Fibroblast of skin of back (primary cell): ENCODE measurements at places on chromosomes 4 and X.

GRCh38 chr4:166896254-166896653 lies 338.0 kb downstream of the SPOCK3 start:
- no peak for DNase-seq

DNA sequence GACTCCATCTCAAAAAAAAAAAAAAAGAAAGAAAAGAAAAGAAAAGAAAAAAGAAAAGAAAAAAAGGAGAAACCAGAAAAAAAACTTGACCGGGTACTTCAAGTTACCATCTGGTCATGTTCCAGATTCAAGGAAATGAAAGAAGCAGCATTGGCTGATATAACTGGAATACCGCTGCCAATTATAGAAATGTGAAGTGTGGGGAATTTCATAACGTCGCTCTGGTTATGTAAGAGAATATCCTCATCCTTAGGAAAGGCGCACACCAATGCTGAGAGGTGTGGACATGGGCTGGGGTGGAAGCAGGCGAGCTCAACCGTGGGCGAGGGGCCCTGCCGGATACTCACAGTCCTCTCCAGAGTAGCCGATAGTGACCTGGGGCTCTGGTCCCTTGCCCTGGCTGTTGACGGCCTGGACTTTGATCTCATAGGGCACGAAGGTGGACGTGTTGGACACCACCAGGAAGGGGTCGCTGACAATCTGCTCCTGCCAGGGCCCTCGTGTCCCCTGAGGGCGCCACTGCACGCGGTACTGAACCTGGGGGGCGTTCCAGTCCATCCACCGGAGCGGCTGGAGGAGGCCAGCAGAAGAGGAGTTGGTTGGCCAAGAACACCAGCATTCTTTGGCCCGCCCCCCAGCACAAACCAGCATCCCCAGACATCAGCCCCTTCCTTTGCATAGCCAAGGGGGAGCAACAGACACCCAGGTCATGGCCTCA lies 19.5 kb downstream of the L1CAM start:
- DNase-seq = no peak

- DNase-seq = no peak
Observed at GRCh38 chr4:55028196-55028595, 97.2 kb downstream of the KDR start.

- DNase-seq = no peak
Observed at GRCh38 chrX:118978451-118978850, 4.0 kb downstream of the LONRF3 start.

- DNase-seq = no peak
Observed at GRCh38 chr4:97396097-97396496, 747.2 kb downstream of the STPG2 start.

- no peak for DNase-seq
Observed at GRCh38 chrX:98068024-98068580, 1184.4 kb downstream of the RPA4 start.

GRCh38 chr4:81214881-81215868 lies at the start of gene PRKG2:
Gene PRKG2, minus strand, starts transcription at chr4:81215222. Its CDS starts 10,175 bp downstream, at chr4:81205047.
- no peak for DNase-seq

GRCh38 chr4:10159671-10160070 lies 43.1 kb upstream of the WDR1 start:
- no peak for DNase-seq

GRCh38 chr4:99861120-99861905 lies 32.9 kb downstream of the LAMTOR3 start:
- no peak for DNase-seq

GRCh38 chrX:134670134-134670924 lies 12.1 kb upstream of the PLAC1 start:
- DNase-seq = peak; percentile 93
